ENCODE measurements at places on chromosomes 4 and X.

DNA sequence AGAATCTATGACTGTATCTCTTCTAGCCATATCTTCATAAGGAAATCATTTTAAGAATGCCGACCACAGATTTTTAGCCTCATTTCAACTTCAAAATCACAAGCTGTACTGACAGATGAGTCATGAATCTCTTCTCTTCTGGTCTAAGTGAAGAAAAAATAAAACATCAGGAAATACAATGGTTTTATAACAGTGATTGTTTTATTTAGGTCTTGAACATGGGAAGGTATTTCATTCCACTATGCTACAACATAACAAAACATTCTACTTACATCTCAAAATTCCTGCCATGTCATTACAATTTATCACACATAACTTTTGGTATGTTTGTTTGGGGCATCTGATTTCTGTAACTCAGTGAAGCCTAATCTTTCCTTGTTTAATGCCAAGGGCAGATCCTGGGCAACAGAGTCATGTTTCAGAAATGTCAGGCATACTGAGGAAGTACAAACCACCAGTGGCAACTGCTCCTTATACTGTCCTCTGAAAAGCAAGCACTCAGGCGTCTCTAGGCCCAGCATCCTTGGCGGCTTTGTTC is 325.0 kb downstream of the PDHA2 start:
- DNase-seq = no peak

DNA sequence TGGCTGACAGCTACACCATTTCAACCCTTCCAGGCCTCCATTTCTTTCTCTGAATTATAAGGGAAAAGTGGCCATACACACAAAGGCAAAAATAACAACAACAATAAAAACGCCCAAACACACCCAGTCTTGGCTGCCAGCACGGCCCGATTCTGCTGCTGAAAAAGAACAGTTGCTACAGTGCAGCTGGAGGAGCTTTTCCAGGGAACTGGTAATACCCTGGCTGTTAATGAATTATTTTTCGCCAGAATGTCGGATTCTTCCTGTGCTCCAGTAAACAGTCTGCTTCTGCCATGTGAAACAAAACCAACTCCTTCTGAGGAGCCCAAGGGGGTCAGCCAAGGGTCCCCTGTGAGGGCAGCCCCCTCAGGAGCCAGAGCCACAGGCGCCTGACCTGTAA is 6.6 kb downstream of the RAI2 start:
- no peak for DNase-seq

DNA sequence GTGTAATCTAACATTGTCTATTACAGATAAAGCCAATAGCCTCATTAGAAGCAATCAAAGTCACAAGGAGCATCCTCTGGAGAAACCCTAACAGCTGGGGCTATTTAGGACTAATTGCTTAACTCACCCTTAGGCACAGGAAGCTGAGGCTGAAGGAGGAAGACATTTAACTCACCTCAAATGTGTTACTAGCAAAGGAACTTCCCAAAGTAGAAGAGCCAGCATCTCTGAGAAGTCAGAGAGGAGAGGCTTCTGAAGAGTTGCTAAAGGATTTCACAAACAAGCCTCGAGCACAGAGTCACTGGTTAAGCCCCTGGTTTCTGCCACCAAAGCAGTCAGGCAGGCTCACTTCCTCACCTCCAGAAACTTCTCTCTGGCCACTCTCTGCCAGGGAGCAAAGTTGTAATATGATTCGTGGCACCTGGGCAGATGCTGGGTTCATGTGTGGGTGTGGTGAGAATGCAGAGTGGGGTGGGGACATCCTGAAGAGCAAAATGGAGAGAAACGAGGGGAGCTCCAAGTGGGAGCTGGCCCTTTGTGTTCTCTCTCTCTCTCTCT is 201.3 kb downstream of the HS6ST2 start:
- no peak for DNase-seq

GRCh38 chr4:169136796-169137557 is 126.9 kb upstream of the CBR4 start:
- no peak for DNase-seq

GRCh38 chr4:11632483-11632882 is 203.8 kb upstream of the HS3ST1 start:
- DNase-seq = no peak

DNA sequence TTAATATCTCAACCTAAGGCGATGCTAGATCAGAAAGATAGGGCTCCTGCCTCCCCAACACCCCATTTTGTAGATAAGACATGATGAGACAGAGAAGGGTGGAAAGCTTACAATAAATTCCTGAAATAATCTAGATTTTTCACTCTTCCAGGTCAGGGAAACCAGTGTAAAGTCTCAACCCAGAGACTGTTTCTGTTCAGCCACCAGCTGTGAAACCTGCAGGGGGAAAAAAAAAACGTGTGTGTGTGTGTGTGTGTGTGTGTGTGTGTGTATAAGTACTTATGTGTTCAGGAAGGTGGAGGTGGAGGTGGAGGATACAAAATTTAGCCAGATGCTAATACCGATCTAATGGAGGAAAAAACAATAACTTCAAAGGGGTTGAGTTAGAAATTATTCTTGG is 773 bp upstream of the ITM2A start:
- no peak for DNase-seq

DNA sequence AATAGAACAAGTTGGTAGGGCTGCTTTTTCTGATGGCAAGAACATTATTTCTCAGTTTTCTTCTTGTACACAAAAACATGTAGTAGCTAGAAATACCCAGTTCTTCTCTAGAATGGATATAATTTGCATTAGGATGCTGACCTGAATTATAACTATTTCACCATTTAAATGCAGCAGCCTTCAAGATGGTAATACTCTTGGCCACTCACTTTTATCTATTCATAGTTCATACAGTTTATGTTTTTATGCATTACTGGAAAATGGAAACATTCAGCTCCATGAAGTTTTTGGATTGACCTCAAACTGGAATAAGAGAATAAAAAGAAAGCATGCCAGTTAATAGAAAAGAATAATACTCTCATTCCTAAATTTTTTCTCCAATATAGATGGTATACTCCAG is 487.4 kb downstream of the PABPC4L start:
- no peak for DNase-seq

DNA sequence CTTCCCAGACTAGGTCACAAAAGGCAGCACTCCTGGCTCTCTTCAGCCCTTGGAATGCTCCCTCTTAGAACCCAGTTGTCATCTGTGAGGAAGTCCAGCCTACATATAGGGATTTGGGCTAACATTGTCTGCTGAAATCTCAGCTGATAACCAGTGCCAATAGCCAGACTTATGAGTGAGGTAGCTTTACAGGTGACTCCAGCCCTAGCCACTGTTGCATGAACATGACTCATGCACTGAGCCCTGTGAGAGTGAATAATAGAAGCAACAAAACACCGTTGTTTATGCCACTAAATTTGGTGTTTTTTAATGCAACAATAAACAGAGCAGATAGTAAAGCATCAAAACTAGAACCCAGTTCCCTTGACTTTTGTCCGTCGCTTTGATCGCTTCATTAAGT is 433.2 kb downstream of the STIM2 start:
- no peak for DNase-seq

GRCh38 chrX:53682885-53683555 is 3.5 kb downstream of the HUWE1 start:
- DNase-seq = peak; percentile 29

- DNase-seq = peak; percentile 65
These were observed 61.1 kb upstream of the VAMP7 start for GRCh38 chrX:155819966-155820491.

DNA sequence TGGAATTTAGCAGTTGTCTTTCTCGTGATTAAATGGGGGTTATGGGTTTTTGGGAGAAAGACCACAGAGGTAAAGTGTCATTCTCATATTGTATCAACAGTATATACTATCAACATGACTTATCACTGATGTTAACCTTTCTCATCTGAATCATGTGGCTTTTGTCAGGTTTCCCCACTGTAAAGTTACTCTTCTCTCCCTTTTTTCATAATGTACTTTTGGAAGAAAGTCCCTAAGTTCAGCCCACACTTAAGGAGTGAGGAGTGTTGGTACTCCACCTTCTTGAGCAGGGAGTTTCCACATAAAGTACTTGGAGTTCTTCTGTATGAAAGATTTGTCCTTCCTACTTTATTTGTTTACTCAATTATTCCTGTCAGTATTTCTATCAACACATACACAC is 169.9 kb downstream of the ZNF330 start:
- no peak for DNase-seq

GRCh38 chrX:107619885-107620322 is 8.4 kb upstream of the PRPS1 start:
- no peak for DNase-seq

- DNase-seq = no peak
These were observed 18.7 kb upstream of the ZNF185 start for GRCh38 chrX:152878976-152879755.

GRCh38 chrX:34371754-34372153 is 239.6 kb upstream of the FAM47A start:
- no peak for DNase-seq

- DNase-seq = no peak
These were observed 29.9 kb downstream of the TBL1X start for GRCh38 chrX:9494771-9495170.

- no peak for DNase-seq
These were observed 332.7 kb downstream of the RAPGEF2 start for GRCh38 chr4:159435561-159436023.

DNA sequence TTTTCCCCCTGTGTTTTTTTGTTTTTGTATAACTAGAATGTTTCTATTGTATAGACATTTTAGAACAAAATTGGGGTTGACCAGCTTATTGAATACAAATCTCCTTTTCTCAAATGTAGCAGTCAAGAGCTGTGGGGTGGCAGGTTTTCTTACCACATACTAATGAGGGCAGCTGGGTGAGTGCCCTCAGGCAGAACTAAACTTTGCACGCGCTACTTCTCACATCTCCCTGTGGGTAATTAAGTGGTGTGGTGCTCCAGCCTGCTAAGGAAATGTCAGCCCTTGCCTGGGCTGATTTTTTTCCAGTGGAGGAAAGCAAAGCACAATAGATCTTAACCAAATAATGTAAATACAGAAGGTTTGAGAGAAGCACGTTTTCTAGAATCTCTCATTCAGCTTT is 717.6 kb upstream of the TENM3 start:
- no peak for DNase-seq

GRCh38 chr4:32000846-32001488 is 1280.8 kb downstream of the PCDH7 start:
- DNase-seq = no peak

GRCh38 chr4:138609943-138610350 is 367.8 kb upstream of the SLC7A11 start:
- no peak for DNase-seq

DNA sequence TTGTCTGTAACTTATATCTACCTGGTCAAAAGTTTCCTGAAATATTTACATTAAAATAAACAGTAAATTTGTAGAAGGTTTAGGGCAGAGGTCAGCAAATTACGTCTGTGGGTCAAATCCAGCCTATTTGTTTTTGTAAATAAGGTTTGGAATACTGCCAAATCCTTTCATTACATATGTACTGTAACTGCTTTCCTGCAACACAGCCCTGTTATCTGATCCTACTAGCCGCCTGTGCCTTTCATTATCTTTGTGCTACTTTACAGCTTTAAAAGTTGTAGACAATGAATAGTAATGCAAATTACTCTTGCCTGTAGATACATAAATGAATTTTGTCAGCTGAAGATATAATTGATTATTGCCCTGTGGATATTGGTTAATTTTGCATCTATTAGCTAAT is 369.6 kb upstream of the SLC7A11 start:
- DNase-seq = no peak

GRCh38 chr4:3303923-3304710 is 11.3 kb downstream of the RGS12 start:
- no peak for DNase-seq

GRCh38 chr4:146640021-146640464 is 1.4 kb downstream of the POU4F2 start:
- DNase-seq = no peak

- DNase-seq = no peak
These were observed 792.2 kb downstream of the ADGRL3 start for GRCh38 chr4:61992351-61992750.

- no peak for DNase-seq
These were observed 45.4 kb downstream of the BMPR1B start for GRCh38 chr4:94803181-94803580.

DNA sequence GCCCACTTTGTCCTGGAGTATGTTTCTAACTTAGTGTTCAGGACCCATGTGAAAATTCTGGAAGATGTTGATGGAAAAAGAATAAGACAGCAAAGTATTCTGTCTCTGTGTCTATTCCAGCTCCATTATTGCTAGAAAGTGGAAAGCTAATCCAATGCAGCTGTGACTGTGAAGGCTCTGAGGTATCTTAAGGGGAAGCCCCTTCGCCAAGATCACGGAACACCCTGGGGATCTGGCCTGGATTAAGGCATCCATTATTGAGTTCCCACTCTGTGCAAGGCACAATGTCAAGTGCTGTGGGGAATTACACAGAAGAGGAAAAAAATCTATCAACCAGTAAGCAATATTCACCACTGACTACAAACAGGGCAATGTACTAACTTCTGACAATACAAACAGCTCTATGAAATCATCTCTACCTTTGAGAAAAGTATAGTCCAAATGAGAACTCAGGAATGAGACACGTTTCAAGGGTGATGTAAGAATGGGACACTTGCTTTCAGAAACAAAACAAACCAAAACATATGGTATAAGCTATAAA is 222.1 kb downstream of the LDB2 start:
- no peak for DNase-seq

DNA sequence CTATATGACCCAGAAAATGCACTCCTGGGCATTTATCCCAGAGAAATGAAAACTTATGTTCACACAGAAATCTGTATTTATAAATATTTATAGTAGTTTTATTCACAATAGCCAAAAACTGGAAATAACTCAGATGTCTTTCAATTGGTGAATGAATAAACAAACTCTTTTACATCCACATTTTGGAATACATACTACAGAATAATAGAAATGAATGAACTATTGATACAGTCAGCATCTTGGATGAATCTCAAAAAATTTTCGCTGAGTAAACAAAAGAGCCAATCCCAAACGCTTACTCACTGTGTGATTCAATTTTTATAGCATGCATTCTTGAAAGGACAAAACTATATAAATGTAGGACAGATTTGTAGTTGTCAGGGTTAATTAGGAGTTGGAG is 75.1 kb upstream of the HTR2C start:
- DNase-seq = no peak

- DNase-seq = no peak
These were observed at the start of gene DMD for GRCh38 chrX:33211356-33212260. TSS of gene DMD (minus strand) at chrX:33211549. CDS start at chrX:33211312, 237 bp downstream.

DNA sequence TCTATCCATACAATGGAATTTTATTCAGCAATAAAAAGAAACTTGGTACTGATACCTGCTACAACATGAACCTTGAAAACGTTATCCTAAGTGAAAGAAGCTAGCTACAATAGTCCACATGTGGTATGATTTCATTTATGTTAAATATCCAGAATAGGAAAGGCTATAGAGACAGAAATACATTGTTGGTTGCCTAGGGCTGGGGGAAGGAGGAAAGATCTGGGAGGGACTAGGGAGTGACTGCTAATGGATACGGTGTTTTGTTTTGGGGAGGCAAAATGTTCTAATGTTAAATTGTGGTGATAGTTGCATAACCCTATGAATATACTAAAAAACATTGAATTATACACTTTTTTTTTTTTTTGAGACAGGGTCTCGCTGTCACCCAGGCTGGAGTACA is 141.1 kb upstream of the ARX start:
- no peak for DNase-seq

Data from Kasumi-1 (cell line).